ENCODE measurements at places on chromosomes 6 and 20.
A peak's percentile ranks its signal among the peaks of the same experiment; 100 is the strongest.

GRCh38 chr6:33830635-33831240 is 26.9 kb upstream of the MLN start:
- no peak for DNase-seq

DNA sequence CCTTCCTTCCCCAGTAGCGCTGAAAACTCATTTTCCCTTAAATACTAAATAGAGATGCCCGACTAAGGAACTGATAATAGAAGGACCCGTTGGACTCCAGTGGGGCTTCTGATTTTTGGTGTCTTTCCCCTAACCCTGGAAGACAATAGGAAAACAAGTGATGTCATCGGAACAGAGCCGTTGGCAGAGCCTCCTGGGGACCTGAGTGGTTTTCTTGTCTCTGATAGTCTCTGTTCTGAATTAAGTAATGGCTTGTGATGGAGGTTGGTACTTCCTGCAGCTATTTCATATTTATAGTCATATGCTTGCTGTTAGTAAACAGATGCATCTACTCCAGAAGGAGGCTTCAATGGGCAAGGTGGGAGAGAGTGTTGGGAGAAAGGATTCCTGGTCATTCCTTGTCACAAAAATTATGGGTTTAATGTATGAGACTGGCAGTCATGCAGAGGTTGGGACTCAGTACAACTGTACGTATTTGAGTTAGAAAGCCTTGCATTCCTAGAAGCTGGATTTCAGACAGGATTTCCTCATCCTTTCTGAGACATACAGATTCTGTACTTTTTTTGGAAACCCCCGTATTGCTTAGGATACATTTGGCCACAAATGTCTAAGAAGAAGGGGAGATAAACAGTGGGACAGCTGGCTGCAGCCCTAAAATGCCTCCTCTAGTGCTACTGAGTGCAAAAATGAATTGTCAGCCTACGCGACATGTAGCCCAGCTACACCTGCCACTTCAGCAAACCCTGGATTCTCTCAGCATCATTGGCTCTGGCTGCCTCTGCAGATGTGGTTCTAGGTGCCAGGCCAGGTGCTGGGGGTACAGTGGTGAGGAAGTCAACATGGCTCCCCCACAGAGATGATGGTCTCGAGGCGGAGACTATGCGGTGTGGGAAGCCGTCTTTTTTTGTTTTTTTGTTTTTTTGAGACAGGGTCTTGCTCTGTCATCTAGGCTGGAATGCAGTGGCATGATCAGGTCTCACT is 38.1 kb downstream of the CDS2 start:
- no peak for DNase-seq

DNA sequence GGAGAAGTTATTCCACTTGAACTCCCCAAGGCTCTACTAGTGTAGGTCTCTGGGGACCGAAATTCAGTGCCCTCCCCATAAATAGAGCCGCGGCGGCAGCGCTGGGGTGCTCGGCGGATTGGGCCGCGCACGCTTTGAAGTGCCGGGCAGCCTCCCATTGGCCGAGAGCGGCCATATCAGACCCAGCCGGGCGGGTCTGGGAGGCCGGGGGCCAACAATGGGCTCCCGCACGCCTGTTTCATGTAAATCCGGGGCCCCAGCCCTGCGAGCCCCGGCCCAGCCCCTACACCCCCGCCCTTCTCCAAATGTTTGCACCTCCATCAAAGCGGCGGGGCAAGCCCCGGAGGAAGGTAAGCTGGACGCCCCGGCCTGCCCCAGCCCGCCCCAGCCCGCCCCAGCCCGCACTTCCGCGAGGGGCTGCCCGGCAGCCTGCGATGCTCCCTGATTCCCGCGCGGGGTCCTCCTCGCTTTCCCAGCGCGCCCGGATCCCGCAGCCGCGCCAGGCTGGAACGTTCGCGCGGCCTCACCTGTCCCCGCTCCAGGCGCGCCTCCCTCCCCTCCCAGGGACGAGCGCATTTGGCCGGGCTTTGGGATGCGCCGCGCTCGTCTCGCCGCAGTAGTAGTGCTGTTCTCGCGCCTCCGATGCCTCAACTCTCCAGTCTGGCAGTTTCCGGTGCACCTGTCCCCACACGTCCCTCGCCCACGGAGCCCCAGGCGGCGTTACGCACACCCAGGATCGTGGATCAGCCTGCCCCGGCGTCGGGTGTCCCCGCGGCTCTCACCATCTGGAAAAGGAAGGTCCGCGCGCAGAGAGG is at the start of gene TBXT:
TSS of gene TBXT (minus strand) at position 51 of the 815 bp plus-strand sequence. CDS start 260 bp downstream, outside the sequence.
- no peak for DNase-seq

GRCh38 chr6:105691971-105692370 is 289.1 kb upstream of the PREP start:
- DNase-seq, result no peak

GRCh38 chr20:48736636-48737035 is 91.2 kb downstream of the PREX1 start:
- DNase-seq, result no peak

GRCh38 chr6:38705924-38706323 is 3.0 kb upstream of the GLO1 start:
- no peak for DNase-seq

DNA sequence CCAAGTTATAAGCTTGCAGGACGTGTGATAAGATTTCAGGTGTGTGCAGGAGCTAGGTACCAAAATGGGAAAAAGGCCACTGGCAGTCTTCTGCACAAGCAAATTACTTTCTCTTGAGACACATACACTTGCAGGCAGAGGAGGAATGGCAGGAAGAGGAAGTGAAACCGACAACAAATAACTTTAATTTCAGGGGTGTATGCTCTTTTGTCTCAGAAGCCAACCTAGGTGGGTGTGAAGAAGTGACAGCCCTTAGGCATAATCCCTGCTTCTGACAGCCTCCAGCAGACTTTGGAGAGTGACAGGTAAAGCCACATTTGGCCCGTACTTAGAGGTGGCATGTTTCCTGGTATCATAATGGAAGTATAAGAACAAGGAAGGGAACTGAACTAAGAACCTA is 118.8 kb upstream of the TRAF3IP2 start:
- DNase-seq, result peak; percentile 40

DNA sequence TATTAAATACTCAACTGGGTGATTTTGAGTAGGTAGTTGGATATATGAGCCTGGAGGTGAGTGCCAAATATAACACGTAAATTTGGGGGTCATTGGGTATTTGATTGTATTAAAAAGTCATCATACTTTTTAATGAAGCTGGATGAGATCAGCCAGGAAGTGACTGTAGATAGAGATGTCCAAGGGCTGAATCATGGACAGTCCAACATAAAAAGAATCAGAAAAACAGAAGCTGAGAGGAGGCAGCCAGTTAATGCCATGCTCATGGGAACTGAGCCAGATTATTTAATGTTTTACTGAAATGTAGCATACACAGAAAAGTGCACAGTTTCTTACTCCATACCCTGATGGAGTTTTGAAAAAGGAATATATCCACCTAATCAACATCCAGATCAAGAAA is 435.5 kb upstream of the PLCB4 start:
- DNase-seq, result no peak

DNA sequence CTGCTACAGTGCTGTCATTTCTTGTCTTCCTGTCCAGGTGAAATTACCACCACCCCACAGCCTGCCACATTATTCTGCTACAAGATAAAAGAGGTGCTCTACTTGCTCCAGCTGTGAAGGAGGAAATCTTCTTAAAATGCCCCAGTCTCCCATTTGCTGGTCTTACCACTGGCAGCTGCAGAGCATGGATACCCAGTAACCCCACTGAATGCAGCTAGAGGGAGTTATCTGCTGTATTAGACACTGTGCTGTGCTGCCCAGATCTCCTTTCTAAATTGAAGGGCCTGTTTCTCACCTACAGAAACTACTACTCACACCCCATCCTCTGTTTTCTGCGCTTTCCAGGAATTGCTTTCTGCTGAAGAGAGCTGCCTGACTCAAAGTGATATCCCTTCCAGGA is 517.8 kb downstream of the PKHD1 start:
- no peak for DNase-seq

- DNase-seq, result no peak
Measured at GRCh38 chr6:150297327-150298029, 71.3 kb upstream of the IYD start.

DNA sequence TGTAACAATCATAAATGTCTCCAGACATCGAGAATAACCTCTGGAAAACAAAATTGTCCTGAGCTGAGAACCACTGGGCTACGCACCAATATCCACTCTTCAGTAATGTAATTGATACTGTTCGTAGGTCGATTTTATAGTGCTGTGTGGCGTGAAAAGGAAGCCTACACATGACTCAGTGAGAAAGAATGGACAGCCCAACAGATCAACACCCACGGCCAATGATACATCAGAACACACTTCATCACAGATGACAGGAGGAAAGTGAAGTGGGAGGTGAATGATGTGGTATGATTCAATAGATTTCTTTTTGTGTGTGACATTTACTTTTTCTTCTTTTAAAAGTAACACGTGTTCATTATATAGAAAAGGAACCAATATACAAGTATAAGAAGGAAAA is 93.5 kb downstream of the RPS12 start:
- DNase-seq, result no peak

GRCh38 chr6:91358986-91359385 is 772.1 kb upstream of the MAP3K7 start:
- no peak for DNase-seq

GRCh38 chr6:1062786-1063545 is 248.9 kb upstream of the FOXQ1 start:
- no peak for DNase-seq

DNA sequence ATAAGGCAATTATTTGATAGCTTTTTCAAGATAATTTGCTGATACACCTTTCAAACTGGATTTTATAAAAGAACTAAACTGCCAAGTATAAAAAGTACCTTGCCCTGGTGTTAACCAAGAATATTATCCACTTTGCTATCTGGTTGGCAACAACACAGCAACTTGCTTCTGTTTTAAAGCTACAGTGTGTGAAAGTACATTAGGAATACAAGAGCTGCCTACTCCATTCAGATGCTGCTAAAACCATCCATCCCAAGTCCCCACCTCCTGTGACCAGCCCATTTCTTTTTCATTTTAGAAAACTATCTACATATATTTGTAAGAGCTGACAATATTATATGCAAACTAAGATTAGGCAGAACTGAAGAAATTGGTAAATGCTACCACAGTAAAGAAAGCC is 12.8 kb downstream of the CLDN20 start:
- no peak for DNase-seq

GRCh38 chr6:17212546-17213371 is 68.4 kb upstream of the RBM24 start:
- no peak for DNase-seq

GRCh38 chr6:44073612-44074438 is 53.4 kb downstream of the MRPL14 start:
- no peak for DNase-seq

DNA sequence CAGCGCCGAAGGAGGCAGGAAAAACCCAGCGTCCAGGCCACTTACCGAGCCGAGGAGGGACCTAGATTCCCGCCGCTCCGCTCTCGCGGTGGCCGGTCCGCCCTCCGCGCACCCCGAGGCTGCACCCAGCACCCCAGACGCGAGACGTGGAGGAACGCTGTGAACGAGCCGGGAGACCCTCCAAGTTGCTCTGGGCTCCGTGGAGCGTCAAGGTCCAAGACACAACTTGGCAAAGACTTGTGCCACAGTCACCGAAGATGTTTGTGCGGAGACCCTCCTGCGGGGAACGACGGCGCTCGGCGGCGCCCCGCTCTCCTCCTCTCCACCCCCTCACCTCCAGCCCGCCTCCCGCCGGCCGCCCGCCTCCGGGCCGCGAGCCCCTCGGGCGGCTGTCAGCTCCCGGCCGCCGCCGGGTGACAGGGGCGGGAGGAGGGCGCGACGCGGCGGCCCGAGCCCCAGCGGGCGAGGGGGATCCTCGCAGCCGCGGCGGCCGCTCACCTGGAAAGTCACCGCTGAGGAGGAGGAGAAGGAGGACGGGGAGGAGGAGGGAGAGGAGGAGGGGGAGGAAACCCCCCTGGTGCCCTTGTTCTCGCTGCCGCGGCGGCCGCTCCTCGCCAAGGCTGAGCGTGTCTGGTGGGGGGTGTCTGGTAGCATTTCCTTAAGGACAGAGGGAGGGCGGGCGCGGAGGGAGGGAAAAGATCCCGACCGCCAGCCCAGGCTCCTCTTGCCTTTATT is 637 bp upstream of the HIVEP2 start:
- peak; percentile 64 for DNase-seq

DNA sequence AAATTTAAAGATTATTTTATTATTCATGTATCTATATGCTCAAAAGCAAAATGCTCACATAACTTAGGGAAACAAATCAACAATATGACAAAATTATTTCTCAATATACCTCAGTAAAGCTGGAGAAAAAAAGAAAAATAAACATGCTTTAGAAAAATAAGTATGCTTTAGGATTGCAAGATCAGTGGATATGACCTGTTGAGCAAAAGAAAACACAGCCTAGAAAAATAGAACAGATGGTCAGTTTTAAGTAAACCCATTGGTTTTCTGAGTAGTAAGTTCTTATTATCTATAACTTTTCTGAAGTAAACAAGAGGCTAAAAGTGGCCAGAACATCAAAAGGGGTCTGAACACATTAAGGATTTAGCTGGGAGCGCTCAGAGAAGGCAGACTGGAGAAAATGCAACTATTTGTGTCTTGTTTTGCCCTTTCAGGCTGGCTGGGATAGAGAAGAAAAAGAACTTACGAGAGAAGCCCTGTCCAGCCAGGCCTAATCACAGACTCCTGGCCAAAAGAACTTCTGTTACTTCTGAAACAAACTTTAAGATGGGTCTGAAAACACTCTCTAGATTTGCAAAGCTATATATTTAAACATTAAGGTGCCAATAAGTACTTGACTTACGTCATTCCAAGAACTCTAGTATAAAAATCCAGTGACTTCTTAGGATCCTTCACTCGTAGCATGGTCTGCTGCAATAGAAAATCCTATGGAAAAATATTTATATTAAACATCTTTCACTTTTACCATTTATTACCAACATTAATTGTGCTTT is 16.5 kb downstream of the GLO1 start:
- DNase-seq, result no peak

GRCh38 chr6:54491431-54491830 is 183.2 kb downstream of the TINAG start:
- DNase-seq, result no peak

DNA sequence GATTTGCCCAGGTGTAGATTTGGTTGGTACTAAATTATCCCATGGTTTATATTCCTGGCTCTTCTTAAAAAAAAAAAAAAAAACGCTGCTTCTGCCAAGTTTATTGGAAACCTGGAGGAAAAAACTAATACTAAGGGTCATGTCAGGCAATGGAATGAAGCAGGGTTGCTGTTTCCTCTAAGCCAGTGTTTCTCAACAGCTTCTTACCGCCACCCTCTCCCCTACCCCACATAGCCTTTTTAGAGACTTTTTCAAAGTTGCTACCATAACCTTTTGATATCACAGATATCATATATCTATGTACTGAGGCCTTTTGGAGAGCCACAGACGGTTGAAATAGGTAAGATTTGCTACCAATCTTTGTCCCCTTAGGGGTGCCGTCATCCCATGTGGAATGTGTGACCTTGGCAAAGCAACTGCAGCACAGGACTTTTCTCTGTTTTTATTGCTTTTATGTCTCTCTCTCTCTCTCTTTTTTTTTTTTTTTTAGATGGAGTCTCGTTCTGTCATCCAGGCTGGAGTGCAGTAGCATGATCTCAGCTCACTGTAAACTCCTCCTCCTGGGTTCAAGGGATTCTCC is 35.0 kb downstream of the SYTL3 start:
- DNase-seq, result no peak

DNA sequence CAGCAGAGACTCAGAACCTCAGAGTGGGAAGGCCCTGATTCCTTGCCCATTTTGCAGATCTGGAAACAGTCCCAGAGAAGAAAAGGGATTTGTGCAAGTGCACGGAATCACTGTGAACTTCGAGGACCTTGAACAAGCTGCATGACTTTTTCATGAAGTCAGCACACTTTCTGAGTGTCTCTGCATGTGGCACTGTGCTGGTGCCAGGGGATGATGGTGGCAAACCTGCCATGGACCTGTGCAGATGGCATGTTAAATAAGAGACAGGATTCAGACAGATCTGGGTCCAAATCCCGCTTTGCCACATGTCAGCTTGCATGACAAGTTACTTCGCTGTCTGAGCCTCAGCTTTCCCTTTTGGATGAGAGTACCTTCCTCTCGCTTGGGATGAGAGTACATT is 26.8 kb downstream of the ZNF831 start:
- DNase-seq, result no peak
